Large intestine (tissue), 12 donors: ENCODE measurements at places on chromosomes 7 and 10.

DNA sequence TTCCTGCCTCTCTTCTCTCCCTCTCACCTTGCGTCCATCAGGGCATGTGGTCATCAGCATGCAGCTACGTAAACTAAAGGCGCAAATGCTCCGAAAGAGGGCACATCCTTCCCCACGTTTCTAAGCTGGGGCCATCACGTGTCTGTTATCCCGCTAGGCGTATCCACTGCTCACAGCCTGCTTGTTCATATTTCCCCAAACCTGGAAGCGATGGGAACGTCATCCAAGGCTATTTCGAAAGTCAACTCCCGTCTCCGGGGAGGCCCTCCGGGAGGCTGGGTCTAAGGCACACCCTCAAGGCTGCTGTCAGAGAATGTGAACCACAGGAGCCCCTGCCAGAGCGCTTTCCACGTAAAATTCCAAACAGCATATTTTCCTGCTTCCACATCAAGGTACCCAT is 199.2 kb downstream of the DIP2C start:
- H3K4me3 ChIP-seq, result no peak overlapping the region
- H3K27me3 ChIP-seq, result no peaks in the 10 kb centered on the region
- H3K36me3 ChIP-seq, result no peaks in the 10 kb centered on the region
- no peaks in the 10 kb centered on the region for H3K4me1 ChIP-seq
- H3K27ac ChIP-seq, result peak overlapping the region; percentile 32

- peaks cover 14% of the 10 kb centered on the region for H3K36me3 ChIP-seq
- H3K4me3 ChIP-seq, result no peak overlapping the region
- no peaks in the 10 kb centered on the region for H3K27me3 ChIP-seq
- no peaks in the 10 kb centered on the region for H3K4me1 ChIP-seq
- DNase-seq, result no peak
- no peak overlapping the region for H3K27ac ChIP-seq
These were observed 43.8 kb downstream of the PTPN12 start for GRCh38 chr7:77580762-77581350.

- DNase-seq, result no peak
- H3K27ac ChIP-seq, result no peak overlapping the region
- H3K36me3 ChIP-seq, result no peaks in the 10 kb centered on the region
- H3K4me3 ChIP-seq, result no peak overlapping the region
These were observed 150.1 kb upstream of the NPS start for GRCh38 chr10:127398971-127399365.

DNA sequence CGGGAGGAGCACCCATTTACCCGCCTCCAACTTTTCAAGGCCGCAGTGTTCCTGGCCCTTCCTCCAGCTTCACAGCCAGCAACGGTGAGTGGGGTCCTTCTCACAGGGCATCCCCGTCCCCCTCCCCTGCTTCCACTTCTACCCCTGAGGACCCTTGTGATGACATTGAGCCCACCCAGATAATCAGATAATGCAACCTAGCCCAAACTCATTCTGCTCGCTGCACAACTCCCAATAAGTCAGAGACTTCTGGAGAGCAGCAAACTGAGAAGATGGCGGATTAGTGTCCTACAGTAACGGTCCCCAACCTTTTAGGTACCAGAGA is 74.5 kb downstream of the OAT start:
- H3K4me1 ChIP-seq, result peaks cover 3% of the 10 kb centered on the region
- no peak overlapping the region for H3K4me3 ChIP-seq
- no peaks in the 10 kb centered on the region for H3K27me3 ChIP-seq

GRCh38 chr10:132321726-132322125 is 10.3 kb upstream of the LRRC27 start:
- H3K27ac ChIP-seq, result no peak overlapping the region
- no peak overlapping the region for H3K4me3 ChIP-seq
- no peaks in the 10 kb centered on the region for H3K27me3 ChIP-seq
- no peaks in the 10 kb centered on the region for H3K4me1 ChIP-seq

DNA sequence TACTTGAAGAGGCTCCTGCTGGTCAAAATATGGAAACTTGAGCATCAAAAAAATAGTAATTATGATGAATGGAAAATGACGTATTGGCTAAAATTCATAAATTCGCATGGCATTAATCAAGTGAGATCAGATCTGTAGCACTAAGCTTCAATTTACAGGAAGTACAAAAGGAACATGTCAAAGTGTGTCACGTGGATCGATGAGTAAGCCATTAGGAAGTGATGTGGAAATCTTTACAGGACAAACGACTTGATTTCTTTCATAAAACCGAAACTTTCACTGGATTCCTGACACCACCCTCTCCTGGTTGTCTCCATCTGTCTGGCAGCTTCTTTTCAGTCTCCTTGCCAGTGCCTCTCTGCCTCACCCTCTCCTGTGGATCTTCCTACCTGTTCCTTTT is 25.8 kb downstream of the AKR1C8 start:
- H3K27ac ChIP-seq, result no peak overlapping the region
- DNase-seq, result no peak

DNA sequence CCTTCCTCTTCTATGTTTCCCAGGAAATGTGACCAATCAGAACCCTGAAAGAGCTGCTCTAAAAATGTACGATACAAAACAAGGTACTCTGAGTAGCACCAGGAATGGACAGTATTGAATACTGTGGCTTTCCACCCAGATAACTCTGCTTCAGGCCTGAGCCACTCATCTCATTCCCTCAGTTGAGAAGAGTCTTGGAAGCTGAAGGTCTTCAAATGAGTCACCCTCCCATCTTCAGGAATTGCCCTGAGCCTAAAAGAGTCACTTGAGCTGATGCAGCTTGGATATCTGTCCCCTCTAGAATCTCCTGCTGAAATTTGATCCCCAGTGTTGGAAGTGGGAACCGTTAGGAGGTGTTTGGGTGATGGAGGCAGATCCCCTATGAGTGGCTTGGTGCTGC is 210.4 kb downstream of the DGKI start:
- no peak for DNase-seq
- H3K36me3 ChIP-seq, result no peaks in the 10 kb centered on the region
- H3K27ac ChIP-seq, result no peak overlapping the region

GRCh38 chr10:61140765-61141392 is 196.9 kb upstream of the RHOBTB1 start:
- DNase-seq, result peak; percentile 47
- no peak overlapping the region for H3K4me3 ChIP-seq
- no peaks in the 10 kb centered on the region for H3K36me3 ChIP-seq
- no peak overlapping the region for H3K27ac ChIP-seq

GRCh38 chr10:88507826-88508453 is 75.2 kb downstream of the RNLS start:
- H3K27ac ChIP-seq, result no peak overlapping the region
- no peak overlapping the region for H3K4me3 ChIP-seq
- H3K27me3 ChIP-seq, result no peaks in the 10 kb centered on the region
- no peaks in the 10 kb centered on the region for H3K36me3 ChIP-seq
- no peak for DNase-seq
- no peaks in the 10 kb centered on the region for H3K4me1 ChIP-seq

GRCh38 chr10:34537629-34538231 is 277.4 kb downstream of the PARD3 start:
- DNase-seq, result no peak
- H3K4me1 ChIP-seq, result no peaks in the 10 kb centered on the region
- no peaks in the 10 kb centered on the region for H3K36me3 ChIP-seq
- H3K27me3 ChIP-seq, result no peaks in the 10 kb centered on the region
- H3K4me3 ChIP-seq, result no peak overlapping the region

GRCh38 chr10:75426880-75427279 is 4.5 kb upstream of the LRMDA start:
- no peak for DNase-seq
- H3K4me3 ChIP-seq, result no peak overlapping the region
- no peaks in the 10 kb centered on the region for H3K27me3 ChIP-seq
- H3K36me3 ChIP-seq, result no peaks in the 10 kb centered on the region
- peaks cover 21% of the 10 kb centered on the region for H3K4me1 ChIP-seq
- H3K27ac ChIP-seq, result no peak overlapping the region

GRCh38 chr7:36515847-36516246 is 126.2 kb downstream of the ANLN start:
- H3K4me1 ChIP-seq, result no peaks in the 10 kb centered on the region
- no peak overlapping the region for H3K27ac ChIP-seq
- H3K4me3 ChIP-seq, result no peak overlapping the region
- H3K36me3 ChIP-seq, result no peaks in the 10 kb centered on the region
- H3K27me3 ChIP-seq, result no peaks in the 10 kb centered on the region
- no peak for DNase-seq

GRCh38 chr10:109374215-109374614 is 549.1 kb downstream of the XPNPEP1 start:
- no peaks in the 10 kb centered on the region for H3K4me1 ChIP-seq
- no peak overlapping the region for H3K4me3 ChIP-seq

- no peak overlapping the region for H3K27ac ChIP-seq
- H3K36me3 ChIP-seq, result no peaks in the 10 kb centered on the region
- no peaks in the 10 kb centered on the region for H3K27me3 ChIP-seq
- no peaks in the 10 kb centered on the region for H3K4me1 ChIP-seq
These were observed 10.6 kb downstream of the RPA3 start for GRCh38 chr7:7707806-7708205.

DNA sequence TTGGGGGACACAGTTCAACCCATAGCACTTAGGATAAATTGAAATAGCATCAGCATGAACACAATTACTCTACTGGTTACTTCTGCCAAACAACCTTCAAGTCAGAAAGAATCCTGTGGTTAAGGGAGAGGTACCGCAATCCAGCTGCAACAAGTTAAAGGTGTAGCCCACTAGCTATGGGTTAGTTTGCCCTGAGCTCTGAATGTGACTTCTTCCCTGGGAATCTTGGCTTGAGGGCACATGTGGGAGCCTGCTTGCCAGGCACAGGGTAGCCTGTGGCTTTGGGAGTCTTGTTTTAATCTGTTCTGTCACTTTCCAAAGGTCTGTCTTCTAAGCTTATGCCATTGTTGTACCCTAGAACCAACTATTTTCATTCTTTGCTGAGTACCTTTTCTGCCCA is 8.9 kb upstream of the SGPL1 start:
- no peak for DNase-seq
- no peaks in the 10 kb centered on the region for H3K27me3 ChIP-seq
- H3K4me1 ChIP-seq, result no peaks in the 10 kb centered on the region
- H3K27ac ChIP-seq, result no peak overlapping the region

GRCh38 chr7:92698237-92698841 is 108.1 kb upstream of the FAM133B start:
- H3K4me3 ChIP-seq, result no peak overlapping the region
- no peaks in the 10 kb centered on the region for H3K27me3 ChIP-seq
- H3K36me3 ChIP-seq, result no peaks in the 10 kb centered on the region
- H3K27ac ChIP-seq, result peak overlapping the region; percentile 46
- H3K4me1 ChIP-seq, result peaks cover 35% of the 10 kb centered on the region
- peak; percentile 38 for DNase-seq
